ENCODE measurements at places on chromosomes 1 and 21.

DNA sequence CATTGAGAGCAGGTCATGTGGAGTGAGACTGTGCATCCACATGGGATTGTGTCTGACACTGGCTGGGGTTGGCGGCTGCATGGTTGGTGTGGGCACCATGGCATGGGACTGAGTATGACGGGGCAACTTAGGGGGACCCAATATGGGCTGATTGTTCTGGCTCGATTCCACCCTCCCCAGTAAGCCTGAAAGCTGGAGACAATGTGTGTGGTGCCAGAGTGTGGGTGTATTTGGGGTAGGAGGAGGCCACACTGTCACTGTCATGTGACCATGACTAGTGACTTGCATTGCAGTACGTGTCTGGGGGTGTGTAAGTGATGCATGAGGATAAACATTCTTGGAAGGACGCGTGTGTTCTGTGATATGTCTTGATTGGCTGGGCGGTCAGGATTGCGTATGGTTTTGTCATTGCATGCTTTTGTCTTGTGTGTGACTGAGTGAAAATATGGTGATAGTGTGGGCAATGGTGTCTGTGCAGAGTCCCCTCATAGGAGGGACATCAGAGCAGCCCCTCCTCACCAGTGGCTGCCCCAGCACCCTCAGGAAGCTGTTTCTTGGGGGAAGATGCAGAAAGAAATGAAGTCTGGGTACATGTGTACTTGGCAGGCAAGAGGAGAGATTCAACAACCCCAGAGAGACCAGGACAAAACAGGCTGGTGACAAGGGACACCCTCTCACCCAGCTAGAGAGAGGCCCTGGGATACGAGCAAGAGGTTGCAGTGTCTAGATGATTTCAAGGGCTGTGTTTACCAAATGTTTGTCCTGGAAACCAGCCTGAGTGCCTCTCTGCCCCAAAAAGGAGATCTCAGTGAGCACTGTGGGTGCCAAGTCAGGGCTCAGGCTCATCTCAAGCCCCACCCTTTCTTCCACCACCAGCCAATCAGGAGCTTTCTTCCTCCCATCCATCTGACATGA, 36.3 kb downstream of the SDC3 start:
- DNase-seq, result no peak

DNA sequence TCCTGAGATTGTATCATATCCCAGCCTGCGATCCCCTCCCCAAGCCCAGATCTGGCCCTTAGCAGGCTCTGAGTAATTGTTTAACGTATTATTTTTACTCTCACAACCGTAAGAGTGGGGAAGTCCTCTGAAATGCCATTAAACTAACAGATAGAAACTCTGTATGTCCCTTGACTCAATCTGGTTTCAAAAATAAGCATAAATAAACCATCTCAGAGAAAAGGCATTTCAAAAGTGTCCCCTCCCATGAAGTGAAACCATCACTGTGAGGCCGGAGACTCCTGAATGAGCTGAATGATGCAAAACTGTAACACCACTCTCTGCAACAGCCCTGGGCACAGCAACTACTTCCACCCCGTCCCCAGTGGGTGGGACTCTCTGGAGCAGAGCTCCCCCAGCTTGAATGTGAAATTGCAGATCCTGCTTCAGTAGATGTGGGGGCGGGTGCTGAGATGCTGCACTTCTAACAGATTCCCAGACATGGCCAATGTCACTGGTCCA, 104.1 kb downstream of the SYF2 start:
- DNase-seq, result no peak

DNA sequence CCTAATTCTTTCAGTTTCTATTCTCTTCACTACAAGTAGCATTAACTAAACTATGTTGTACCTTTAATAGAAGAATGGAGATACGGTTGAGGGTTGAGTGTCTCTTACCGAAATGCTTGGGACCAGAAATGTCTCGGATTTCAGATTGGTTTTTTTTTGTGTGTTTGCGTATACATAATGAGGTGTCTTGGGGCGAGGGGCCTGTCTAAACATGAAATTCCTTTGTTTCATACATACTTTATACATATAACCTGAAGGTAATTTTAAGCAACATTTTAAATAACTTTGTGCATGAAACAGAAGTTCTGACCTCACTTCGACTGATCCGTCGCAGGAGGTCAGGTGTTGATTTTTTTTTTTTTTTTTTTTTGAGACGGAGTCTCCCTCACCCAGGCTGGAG, 36.3 kb upstream of the MYOCOS start:
- DNase-seq, result no peak

GRCh38 chr1:26780344-26780957, 7.3 kb upstream of the PIGV start:
- DNase-seq, result no peak
